ENCODE measurements at places on chromosomes 12 and 14. TPM values are rescaled to one million over a fixed set of nuclear protein-coding genes. Genes with fewer than 3 reads are reported as not detected.

- DNase-seq, result no peak
- H3K27me3 ChIP-seq, result no peaks in the 10 kb centered on the region
- no peak overlapping the region for H3K4me3 ChIP-seq
- no peak overlapping the region for H3K27ac ChIP-seq
Observed at GRCh38 chr12:25985316-25986175, 27.1 kb downstream of the RASSF8 start.

GRCh38 chr12:66288121-66288520 lies 14.2 kb upstream of the HELB start:
- no peak for DNase-seq
- H3K36me3 ChIP-seq, result no peaks in the 10 kb centered on the region
- H3K27me3 ChIP-seq, result no peaks in the 10 kb centered on the region
- no peak overlapping the region for H3K27ac ChIP-seq

- no peaks in the 10 kb centered on the region for H3K4me1 ChIP-seq
- no peak for DNase-seq
- no peak overlapping the region for H3K27ac ChIP-seq
- H3K36me3 ChIP-seq, result no peaks in the 10 kb centered on the region
- no peaks in the 10 kb centered on the region for H3K27me3 ChIP-seq
- no peak overlapping the region for H3K4me3 ChIP-seq
Observed at GRCh38 chr12:34299802-34300193, 277.5 kb downstream of the ALG10 start.

DNA sequence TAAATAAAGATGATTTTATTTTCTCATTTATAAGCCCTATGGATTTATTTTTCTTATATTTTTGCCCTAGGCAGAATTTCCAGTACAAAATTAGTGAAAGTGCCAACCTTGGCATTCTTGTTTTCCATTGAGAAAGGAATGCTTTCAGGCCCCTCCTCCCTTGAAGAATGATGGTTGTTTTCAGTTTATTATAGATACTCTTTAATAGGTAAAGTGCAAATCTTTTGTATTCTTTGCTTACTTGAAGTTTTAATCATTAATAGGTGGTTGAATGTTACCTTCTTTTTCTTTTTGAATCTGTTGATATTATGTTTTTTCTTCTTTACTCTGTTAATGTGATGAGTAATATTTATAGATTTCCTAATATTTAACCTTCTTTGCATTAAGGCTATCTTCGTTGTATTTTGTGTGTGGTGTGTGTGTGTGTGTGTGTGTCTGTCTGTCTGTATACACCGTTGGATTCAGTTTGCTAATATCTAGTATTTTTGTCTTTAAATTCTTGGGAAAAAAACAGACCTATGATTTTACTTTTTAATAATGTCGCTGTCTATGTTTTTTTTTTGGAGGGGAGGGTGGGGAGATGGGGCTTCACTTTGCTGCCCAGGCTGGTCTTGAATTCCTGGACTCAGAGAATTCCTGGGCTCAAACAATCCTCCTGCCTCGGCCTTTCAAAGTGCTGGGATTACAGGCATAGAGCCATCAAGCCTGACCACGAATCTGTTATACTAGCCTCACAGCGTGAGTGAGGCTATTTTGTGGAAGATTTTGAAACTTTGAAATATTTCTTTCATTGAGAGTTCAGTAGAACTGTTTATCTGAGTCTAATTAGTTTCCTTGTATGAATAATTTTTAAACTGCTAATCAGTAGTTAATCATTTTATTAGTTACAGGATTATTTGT lies 13.5 kb downstream of the SRGAP1 start:
- H3K36me3 ChIP-seq, result no peaks in the 10 kb centered on the region
- H3K4me1 ChIP-seq, result peaks cover 33% of the 10 kb centered on the region
- H3K27me3 ChIP-seq, result no peaks in the 10 kb centered on the region

GRCh38 chr14:39739796-39740195 lies 307.6 kb upstream of the FBXO33 start:
- no peaks in the 10 kb centered on the region for H3K27me3 ChIP-seq
- H3K4me1 ChIP-seq, result no peaks in the 10 kb centered on the region
- H3K27ac ChIP-seq, result no peak overlapping the region
- no peak overlapping the region for H3K4me3 ChIP-seq
- no peaks in the 10 kb centered on the region for H3K36me3 ChIP-seq
- no peak for DNase-seq

DNA sequence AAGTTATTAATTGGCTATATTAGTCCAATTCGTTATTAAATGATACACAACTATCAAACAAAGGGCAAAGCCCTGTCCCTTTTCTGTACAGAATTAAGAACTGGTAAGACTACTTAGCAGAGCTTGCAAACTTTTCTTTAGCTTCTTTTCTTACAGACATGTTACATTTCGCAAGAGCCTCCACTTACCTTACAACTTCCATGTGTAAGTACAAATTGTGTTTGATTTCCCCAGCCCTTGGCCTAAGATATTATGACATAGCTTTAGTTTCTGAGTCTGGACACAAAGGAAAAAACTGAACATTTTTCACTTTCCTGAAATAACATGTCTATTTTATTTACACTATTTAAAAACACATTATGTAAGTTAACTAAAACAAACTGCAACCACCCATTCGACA lies 1.7 kb downstream of the ATF7 start:
- DNase-seq, result no peak
- H3K36me3 ChIP-seq, result no peaks in the 10 kb centered on the region
- H3K4me3 ChIP-seq, result no peak overlapping the region

GRCh38 chr12:105369014-105369413 lies 38.5 kb downstream of the C12orf75 start:
- no peaks in the 10 kb centered on the region for H3K36me3 ChIP-seq
- no peaks in the 10 kb centered on the region for H3K4me1 ChIP-seq
- no peak for DNase-seq
- H3K27ac ChIP-seq, result no peak overlapping the region
- H3K27me3 ChIP-seq, result no peaks in the 10 kb centered on the region
- no peak overlapping the region for H3K4me3 ChIP-seq

DNA sequence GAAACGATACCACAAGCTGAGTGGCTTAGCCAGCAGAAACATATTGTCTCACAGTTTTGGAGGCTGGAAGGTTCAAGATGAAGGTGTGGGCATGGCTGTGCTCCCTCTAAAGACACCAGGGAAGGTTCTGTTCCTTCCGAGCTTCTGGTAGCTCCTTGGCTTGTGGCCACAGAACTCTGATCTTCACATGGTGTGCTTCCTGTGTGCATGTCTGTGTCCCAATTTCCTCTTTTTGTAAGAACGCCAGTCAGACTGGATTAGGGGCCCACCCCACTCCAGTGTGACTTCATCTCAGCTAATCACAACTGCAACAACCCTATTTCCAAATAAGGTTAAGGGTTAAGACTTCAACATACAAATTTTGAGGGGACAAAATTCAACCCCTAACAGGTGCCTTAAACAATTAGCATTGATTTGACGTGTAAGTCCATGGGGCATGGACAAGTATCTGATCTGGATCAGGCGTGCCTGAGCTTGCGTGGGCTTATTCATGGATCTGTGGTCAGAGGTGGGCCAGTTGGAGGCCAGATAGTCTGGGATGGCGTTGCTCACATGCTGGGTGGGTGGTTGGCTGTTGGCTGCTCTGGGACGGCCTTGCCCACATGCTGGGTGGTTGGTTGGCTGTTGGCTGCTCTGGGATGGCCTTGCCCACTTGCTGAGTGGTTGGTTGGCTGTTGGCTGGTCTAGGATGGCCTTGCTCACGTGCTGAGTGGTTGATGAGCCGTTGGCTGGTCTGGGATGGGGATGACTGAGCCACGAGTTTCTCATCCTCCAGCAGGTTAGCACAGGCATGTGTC lies 88.5 kb downstream of the LGMN start:
- H3K27me3 ChIP-seq, result no peaks in the 10 kb centered on the region
- peak; percentile 86 for DNase-seq
- no peaks in the 10 kb centered on the region for H3K4me1 ChIP-seq

GRCh38 chr12:124620606-124621295 lies 53.3 kb upstream of the NCOR2 start:
- DNase-seq, result no peak
- no peak overlapping the region for H3K4me3 ChIP-seq
- H3K36me3 ChIP-seq, result no peaks in the 10 kb centered on the region
- peak overlapping the region; percentile 73 for H3K27ac ChIP-seq

DNA sequence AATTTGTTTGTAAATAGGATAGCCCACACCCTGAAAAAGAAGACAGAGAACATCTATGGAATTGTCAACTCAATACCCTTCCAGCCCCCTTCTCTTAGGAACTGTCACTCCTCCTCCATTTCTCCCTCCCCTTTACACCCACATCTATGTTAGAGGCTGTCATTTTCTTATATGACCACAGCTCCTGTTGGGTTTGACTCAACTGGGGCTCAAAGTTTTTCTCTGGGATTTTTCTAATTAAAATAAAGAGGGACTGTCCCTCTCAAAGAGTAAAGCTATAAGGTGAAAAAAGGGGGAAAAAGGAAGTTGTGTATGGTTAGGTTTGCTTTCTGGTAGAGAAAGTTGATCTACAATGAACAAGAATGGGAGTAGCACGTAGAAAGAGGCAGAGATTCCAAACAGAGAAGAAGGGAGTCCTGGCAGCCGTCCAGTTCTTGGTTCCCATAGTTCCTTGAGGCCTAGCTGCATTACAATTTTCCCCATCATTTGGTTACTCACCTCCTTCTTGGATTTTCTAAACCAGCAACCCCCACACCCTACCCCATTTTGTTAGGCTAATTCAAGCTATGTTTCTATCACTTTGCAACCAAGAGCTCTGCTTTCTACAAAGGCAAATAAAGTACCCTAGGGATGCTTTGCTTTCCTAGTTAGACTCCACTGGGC lies 44.3 kb upstream of the STK38L start:
- no peak overlapping the region for H3K27ac ChIP-seq
- DNase-seq, result no peak
- H3K4me3 ChIP-seq, result no peak overlapping the region
- no peaks in the 10 kb centered on the region for H3K27me3 ChIP-seq

- no peaks in the 10 kb centered on the region for H3K4me1 ChIP-seq
- no peaks in the 10 kb centered on the region for H3K36me3 ChIP-seq
- no peaks in the 10 kb centered on the region for H3K27me3 ChIP-seq
- H3K27ac ChIP-seq, result no peak overlapping the region
Observed at GRCh38 chr12:3551976-3552725, 61.1 kb downstream of the PRMT8 start.

DNA sequence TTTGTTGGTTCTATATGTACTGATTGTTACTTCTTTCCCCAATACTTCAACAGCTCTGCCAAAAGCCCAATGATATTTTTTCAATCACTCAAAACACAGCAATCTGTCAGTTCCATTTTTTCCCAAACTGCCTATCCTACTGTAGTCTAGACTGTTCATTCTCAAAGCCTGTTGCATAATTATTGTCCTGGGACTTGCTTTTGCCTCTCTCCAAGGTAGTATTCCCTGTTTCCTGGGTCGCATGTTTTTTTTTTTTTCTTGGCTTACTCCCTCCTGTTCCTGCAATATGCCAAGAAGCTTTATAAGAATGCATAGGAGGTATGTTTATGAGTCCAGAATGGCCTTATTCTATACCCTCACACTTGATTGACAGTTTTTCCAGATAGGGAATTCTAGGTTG lies 19.9 kb upstream of the CCNT1 start:
- no peak overlapping the region for H3K27ac ChIP-seq
- H3K36me3 ChIP-seq, result no peaks in the 10 kb centered on the region
- no peak overlapping the region for H3K4me3 ChIP-seq
- peaks cover 4% of the 10 kb centered on the region for H3K27me3 ChIP-seq
- no peaks in the 10 kb centered on the region for H3K4me1 ChIP-seq

GRCh38 chr12:114852976-114853529 lies 169.1 kb upstream of the TBX3 start:
- no peak overlapping the region for H3K4me3 ChIP-seq
- no peak for DNase-seq
- H3K27ac ChIP-seq, result no peak overlapping the region
- H3K4me1 ChIP-seq, result no peaks in the 10 kb centered on the region

- H3K36me3 ChIP-seq, result no peaks in the 10 kb centered on the region
- no peak overlapping the region for H3K27ac ChIP-seq
- H3K4me1 ChIP-seq, result peaks cover 11% of the 10 kb centered on the region
- H3K4me3 ChIP-seq, result no peak overlapping the region
- DNase-seq, result peak; percentile 35
Observed at GRCh38 chr12:104793285-104793684, 164.8 kb downstream of the SLC41A2 start.

- H3K27me3 ChIP-seq, result no peaks in the 10 kb centered on the region
- H3K4me3 ChIP-seq, result no peak overlapping the region
- H3K4me1 ChIP-seq, result no peaks in the 10 kb centered on the region
Observed at GRCh38 chr14:96246539-96246847, 9.5 kb upstream of the BDKRB1 start.

DNA sequence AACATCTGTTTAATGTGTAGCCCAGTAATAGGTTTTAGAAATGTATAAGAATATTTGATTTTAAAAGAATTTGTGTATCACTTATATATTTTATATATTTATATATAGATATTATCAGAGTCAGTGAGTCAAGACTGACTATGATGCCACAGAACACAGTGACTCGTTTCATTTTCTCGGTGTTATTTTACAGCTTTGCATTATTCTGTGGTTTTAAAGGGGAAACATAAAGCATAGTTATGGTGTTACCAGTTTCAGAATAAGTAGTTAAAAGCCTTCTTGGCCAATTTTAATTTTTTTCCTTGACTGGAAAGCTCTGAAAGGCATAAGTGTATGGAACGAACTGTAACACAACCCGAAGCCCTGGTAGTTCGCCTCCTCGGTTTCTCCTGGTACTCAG lies 91.0 kb downstream of the GRIP1 start:
- H3K27me3 ChIP-seq, result no peaks in the 10 kb centered on the region
- no peaks in the 10 kb centered on the region for H3K36me3 ChIP-seq
- H3K27ac ChIP-seq, result no peak overlapping the region
- no peak overlapping the region for H3K4me3 ChIP-seq

- no peak for DNase-seq
- H3K27me3 ChIP-seq, result no peaks in the 10 kb centered on the region
- peaks cover 15% of the 10 kb centered on the region for H3K4me1 ChIP-seq
- no peak overlapping the region for H3K27ac ChIP-seq
- H3K4me3 ChIP-seq, result no peak overlapping the region
Observed at GRCh38 chr12:95643256-95643655, 92.0 kb upstream of the USP44 start.

- no peak for DNase-seq
- H3K27ac ChIP-seq, result no peak overlapping the region
- H3K4me1 ChIP-seq, result peaks cover 20% of the 10 kb centered on the region
- H3K27me3 ChIP-seq, result no peaks in the 10 kb centered on the region
- no peaks in the 10 kb centered on the region for H3K36me3 ChIP-seq
Observed at GRCh38 chr12:59646636-59647035, 50.8 kb downstream of the SLC16A7 start.

- peak; percentile 38 for DNase-seq
- no peaks in the 10 kb centered on the region for H3K27me3 ChIP-seq
- peaks cover 5% of the 10 kb centered on the region for H3K4me1 ChIP-seq
- H3K27ac ChIP-seq, result no peak overlapping the region
Observed at GRCh38 chr14:97458661-97459579, 661.7 kb downstream of the VRK1 start.

The SERPINA4 gene
- 42.8 TPM for total RNA-seq

The CCND2 gene
- 88.7 TPM for total RNA-seq

The CLEC4C gene
- total RNA-seq, result not detected

The JPH4 gene
- 0.52 TPM for total RNA-seq

The SERPINA9 gene
- not detected for total RNA-seq

The LDHB gene
- 194 TPM for total RNA-seq

The PLA2G1B gene
- 6,971 TPM for total RNA-seq

The CISTR gene
- total RNA-seq, result not detected

The SERPINA3 gene
- total RNA-seq, result 1,783 TPM

Measured in body of pancreas (tissue), 4 donors.